Activated naive CD8-positive, alpha-beta T cell treated with anti-CD3 and anti-CD28 coated beads, Interleukin-2, amount 10 ng/mL, durations not matched to agents 7 days and 5 days (primary cell): ENCODE measurements at places on chromosomes 5 and 9. TPM values are rescaled to one million over a fixed set of nuclear protein-coding genes. Genes with fewer than 3 reads are reported as not detected.

- DNase-seq = no peak
These were observed 64.4 kb upstream of the RAI14 start for GRCh38 chr5:34591723-34592122.

DNA sequence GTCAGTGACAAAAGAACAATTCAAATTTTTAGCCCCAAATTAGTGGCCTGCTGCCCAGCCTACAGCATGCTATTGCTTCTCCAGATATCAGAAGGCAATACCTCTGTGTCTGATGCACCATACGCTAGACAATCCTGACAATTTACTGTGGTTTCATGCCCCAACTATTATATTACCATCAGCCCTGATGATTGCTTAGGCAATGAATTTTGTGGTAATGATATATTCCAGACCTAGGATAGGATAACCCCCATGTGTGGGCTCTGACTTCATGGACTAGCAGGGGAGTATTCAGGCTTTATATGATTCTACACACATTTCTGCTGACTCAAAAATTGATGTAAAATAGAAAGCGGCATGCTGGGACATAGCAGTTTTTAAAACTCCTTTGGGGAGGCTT, 168.7 kb upstream of the FST start:
- no peak for DNase-seq

GRCh38 chr9:347667-348292, 133.1 kb downstream of the DOCK8 start:
- no peak for DNase-seq

GRCh38 chr5:58722160-58722559, 139.3 kb downstream of the RAB3C start:
- DNase-seq = no peak

DNA sequence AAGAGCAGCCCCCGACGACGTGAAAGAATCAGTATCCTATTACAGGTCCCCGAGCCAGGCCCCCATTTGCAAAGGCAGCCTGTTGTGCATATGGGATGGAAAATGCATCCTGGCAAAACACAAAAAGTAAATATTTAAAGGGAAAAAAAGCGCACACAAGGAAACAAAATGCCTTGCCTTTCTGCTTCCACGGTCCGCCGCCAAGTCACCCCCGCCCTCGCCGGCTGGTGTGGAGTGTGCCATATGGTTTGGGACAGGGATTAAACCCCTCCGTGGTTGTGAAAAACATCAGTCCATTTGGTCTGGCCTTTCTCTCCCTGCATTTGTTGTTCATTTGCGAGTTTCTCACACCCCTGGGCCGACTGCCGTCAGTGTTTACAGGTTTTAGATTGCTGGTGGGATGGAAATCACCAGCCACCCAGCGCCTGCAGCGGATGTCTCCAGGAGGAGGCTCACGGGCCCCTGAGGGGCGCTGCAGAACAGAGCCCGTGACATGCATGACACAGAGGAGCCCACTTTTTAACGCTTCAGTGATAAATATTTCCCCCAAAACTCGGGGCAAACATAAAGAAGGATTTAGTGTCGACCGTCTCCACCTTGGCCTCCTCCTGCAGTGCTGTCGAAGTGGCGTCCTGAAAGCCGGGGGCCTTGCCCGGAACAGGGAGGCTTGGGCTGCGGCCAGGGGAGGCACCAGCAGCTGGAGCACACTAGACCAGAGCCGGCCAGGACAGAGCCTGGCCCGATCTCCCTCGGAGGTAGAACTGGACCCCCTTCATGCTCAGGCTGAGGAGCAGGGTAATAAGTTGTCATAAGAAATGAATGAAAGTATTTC, 161.5 kb downstream of the HSD17B3 start:
- no peak for DNase-seq

DNA sequence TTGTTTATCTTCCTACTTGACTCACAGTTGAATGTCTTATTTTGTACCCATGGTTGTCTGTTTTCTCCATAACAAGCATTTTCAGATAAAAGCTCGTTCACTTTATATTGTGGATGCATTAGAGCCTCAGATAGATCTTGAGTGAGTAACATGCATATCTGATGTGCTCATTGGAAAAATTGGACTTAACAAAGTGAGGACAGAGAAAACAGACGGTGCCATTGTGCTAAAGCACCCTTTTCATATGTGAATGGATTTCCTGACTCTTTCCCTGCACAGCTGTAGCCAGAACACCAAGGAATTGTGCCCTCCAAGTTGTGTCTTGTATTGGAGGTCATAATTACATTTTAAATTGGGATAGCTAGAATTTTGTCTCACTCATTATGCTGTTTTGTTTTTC, 325.8 kb upstream of the MEF2C start:
- DNase-seq = no peak

- DNase-seq = no peak
These were observed 85.2 kb downstream of the SLC44A1 start for GRCh38 chr9:105329719-105330062.

- DNase-seq = no peak
These were observed 87.3 kb upstream of the GNAQ start for GRCh38 chr9:78118742-78119473.

GRCh38 chr5:61168951-61169350, 6.7 kb upstream of the SMIM15 start:
- DNase-seq = no peak

DNA sequence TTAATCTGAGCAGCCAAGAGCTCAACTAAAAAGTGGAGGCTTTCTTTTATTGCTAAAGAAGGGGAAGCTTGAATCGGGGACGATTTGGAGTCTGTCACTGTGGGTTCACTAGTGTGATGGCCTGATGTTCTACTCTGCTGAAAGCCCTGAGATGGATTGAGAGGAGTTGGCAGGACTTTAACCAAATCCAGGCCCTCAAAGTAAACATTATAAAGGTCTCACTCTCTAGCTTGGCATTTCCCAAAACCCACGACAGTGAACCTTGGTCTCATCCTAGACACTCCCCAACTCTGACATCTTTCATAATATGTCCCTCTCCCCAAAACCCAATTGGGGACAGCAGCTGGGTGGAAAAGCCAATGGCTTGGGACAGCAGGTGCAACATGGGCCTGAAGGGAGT, 32.7 kb downstream of the TMOD1 start:
- DNase-seq = no peak

DNA sequence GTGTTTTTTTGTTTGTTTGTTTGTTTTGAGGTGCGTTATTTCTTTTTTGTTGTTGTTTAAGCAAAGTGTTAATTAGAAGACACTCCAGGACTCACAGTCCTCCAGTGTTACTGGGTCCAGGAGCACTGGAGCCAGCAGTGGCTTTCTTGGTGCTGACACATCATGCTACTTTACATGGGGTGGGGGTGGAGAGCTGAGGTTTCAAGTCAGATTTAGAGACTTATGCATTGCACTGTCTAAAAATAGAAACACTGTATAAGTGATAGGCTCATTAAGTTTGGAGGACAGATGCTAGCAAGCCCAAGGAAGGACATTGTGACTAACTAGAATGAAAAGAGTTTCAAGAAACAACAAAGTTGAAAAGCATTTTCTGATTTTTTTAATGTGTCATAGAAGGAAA, 2209.2 kb downstream of the MAT2B start:
- no peak for DNase-seq

TPPP gene
- 0.40 TPM for total RNA-seq

ACTBL2 gene
- total RNA-seq = not detected

MARCOL gene
- total RNA-seq = not detected
